Upper lobe of left lung (tissue), 6 donors: ENCODE measurements at places on chromosomes 1 and 21. TPM values are rescaled to one million over a fixed set of nuclear protein-coding genes. Genes with fewer than 3 reads are reported as not detected.

The UBL4B gene
- total RNA-seq: not detected

The CELA2B gene
- 1.3 TPM for total RNA-seq

The SPRR3 gene
- total RNA-seq: not detected

The GNAT2 gene
- total RNA-seq: 0.20 TPM

The CNKSR1 gene
- total RNA-seq: 61.5 TPM

The IRF6 gene
- 19.0 TPM for total RNA-seq

The FAM72C gene
- not detected for total RNA-seq

The AK4 gene
- 0.44 TPM for total RNA-seq

The RGS1 gene
- 45.1 TPM for total RNA-seq

- peaks cover 9% of the 10 kb centered on the region for H3K4me1 ChIP-seq
- no peak overlapping the region for H3K27ac ChIP-seq
- no peak overlapping the region for H3K4me3 ChIP-seq
- no peaks in the 10 kb centered on the region for H3K27me3 ChIP-seq
- H3K36me3 ChIP-seq: no peaks in the 10 kb centered on the region
Measured at GRCh38 chr1:61149010-61149860, 66.9 kb downstream of the NFIA start.

- H3K4me3 ChIP-seq: no peak overlapping the region
- DNase-seq: no peak
- no peaks in the 10 kb centered on the region for H3K36me3 ChIP-seq
- no peaks in the 10 kb centered on the region for H3K4me1 ChIP-seq
Measured at GRCh38 chr1:67338642-67339041, 31.0 kb downstream of the IL12RB2 start.

DNA sequence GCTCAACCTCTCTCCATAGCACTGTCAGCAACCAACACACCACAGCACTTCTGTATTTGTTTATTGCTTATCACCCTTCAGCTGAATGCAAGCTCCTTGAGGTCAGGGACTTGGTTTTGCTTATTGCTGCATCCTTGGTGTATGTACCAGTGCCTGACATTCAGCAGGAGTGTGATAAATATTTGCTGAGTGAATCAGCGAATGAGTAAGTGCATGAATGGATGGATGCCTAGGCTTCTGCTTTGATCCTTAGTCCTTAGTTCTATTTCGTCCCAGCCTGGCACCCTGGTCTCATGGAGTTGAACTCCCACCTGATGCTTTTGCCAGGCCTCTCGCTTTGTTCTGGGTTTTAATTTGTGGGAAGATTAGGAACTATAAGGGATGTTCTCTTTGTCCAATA, 88.2 kb downstream of the ZSCAN20 start:
- no peaks in the 10 kb centered on the region for H3K4me1 ChIP-seq
- no peaks in the 10 kb centered on the region for H3K36me3 ChIP-seq

DNA sequence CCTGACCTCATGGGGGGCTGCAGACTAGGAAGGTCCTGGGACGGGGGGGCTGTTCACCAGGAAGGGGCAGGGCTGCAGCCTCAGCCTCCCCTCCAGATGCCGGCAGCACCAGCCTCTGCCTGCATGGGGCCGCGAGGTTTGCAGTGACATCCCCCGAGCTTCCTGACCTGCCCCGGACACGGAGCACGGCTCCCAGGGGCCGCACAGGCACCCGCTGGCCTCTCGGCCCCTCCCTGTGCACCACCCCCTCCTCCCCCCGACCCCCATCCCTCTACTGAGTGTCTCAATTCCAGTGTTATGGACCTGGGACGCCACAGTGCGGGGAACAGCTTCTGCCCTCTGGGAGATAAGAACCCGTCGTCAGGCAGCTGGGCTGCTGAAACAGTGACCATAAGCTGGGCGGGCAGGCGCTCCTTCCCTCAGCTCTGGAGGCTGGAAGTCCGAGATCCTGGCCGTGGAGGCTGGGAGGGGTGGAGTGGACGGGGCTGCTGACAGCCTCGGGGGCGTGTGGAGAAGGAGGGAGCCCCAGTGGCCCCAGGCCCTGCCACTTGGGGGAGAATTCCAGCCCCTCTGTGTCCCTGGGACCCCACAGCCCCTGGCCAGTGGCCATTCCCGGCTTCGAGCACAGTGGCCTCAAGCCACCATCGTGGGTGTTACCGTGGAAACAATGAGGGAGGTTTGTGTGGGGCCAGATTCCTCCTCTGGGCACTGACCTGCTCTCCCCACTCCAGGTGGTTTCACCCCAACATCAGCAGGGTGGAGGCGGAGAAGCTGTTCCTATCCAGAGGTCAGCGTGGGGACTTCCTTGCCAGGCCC, 11.6 kb downstream of the RNF223 start:
- no peak overlapping the region for H3K4me3 ChIP-seq
- no peak overlapping the region for H3K27ac ChIP-seq
- peak; percentile 70 for DNase-seq
- H3K4me1 ChIP-seq: peaks cover 29% of the 10 kb centered on the region
- peaks cover 19% of the 10 kb centered on the region for H3K27me3 ChIP-seq

GRCh38 chr1:229028544-229028943, 242.4 kb upstream of the RAB4A start:
- no peaks in the 10 kb centered on the region for H3K27me3 ChIP-seq
- no peak for DNase-seq
- peak overlapping the region; percentile 82 for H3K27ac ChIP-seq
- H3K4me3 ChIP-seq: no peak overlapping the region
- H3K4me1 ChIP-seq: peaks cover 23% of the 10 kb centered on the region

- H3K4me3 ChIP-seq: no peak overlapping the region
- H3K4me1 ChIP-seq: no peaks in the 10 kb centered on the region
- no peaks in the 10 kb centered on the region for H3K36me3 ChIP-seq
- no peaks in the 10 kb centered on the region for H3K27me3 ChIP-seq
- H3K27ac ChIP-seq: no peak overlapping the region
- no peak for DNase-seq
Measured at GRCh38 chr1:65289449-65289848, 19.9 kb upstream of the DNAJC6 start.

GRCh38 chr1:169479363-169480066, 6.2 kb downstream of the SLC19A2 start:
- peaks cover 13% of the 10 kb centered on the region for H3K4me1 ChIP-seq
- H3K27ac ChIP-seq: no peak overlapping the region
- DNase-seq: no peak
- no peak overlapping the region for H3K4me3 ChIP-seq
- peaks cover 17% of the 10 kb centered on the region for H3K36me3 ChIP-seq

GRCh38 chr1:11725616-11726015, 10.3 kb upstream of the AGTRAP start:
- no peaks in the 10 kb centered on the region for H3K27me3 ChIP-seq
- H3K36me3 ChIP-seq: no peaks in the 10 kb centered on the region
- peak overlapping the region; percentile 71 for H3K27ac ChIP-seq
- DNase-seq: peak; percentile 59
- H3K4me3 ChIP-seq: no peak overlapping the region
- peaks cover 24% of the 10 kb centered on the region for H3K4me1 ChIP-seq

DNA sequence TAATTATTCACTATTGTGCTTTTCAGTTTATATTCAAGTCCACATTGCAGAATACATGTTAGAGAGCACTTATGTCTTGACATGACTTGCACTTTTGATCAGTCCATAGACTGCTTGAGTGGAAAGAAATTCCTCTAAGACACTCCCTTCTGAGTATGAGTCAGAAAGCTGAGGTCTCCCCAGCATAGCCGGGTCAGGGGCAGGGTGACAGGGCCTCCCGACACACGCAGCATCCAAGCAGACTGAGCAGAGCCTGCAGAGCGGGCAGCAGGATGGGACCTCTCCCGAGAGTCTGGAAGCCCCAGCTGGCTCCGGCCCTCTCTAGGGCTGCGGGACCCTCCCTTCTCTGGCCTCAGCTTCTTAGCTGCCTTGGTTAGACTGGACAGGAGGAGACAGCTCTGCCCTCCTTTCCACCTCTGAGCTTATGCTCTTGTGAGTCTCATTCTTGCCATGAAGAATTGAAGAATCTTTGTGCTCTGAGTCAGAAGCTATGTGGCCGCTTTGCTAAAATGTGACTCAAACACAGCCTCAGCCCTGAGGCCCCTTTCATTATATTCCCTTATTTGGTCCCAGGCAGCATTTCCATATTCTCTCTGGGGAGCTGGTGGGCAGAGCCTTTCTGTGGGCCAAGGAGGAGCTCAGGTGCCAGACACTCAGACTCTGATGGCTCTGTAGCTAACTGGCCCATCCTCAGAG, 11.2 kb upstream of the CAPN2 start:
- H3K4me3 ChIP-seq: no peak overlapping the region
- H3K27ac ChIP-seq: peak overlapping the region; percentile 80
- peak; percentile 61 for DNase-seq
- H3K27me3 ChIP-seq: no peaks in the 10 kb centered on the region

DNA sequence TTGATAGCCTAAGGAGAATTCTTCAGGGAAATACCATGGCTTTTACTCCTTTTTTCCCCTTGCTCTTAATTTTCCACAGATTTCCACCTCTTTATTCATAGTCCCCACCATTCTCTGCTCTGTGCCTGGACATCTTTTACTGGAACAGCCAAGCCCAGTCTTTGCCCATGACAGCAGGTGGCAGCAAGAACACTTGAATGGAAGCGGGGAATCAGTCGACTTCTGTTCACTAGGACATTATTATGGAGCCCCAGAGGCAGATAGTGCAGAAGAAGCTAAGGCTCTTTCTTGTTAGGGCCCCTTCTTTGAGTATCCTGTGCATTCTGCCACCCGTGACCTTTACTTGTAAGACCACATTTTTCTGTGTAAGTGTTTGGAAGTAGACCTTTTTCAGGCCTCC, 6.3 kb downstream of the OR14I1 start:
- no peak overlapping the region for H3K4me3 ChIP-seq
- DNase-seq: no peak
- no peaks in the 10 kb centered on the region for H3K4me1 ChIP-seq
- no peak overlapping the region for H3K27ac ChIP-seq

- H3K27ac ChIP-seq: no peak overlapping the region
- H3K27me3 ChIP-seq: no peaks in the 10 kb centered on the region
- H3K4me3 ChIP-seq: no peak overlapping the region
- H3K4me1 ChIP-seq: no peaks in the 10 kb centered on the region
- DNase-seq: no peak
- no peaks in the 10 kb centered on the region for H3K36me3 ChIP-seq
Measured at GRCh38 chr1:168964478-168964877, 142.0 kb upstream of the ATP1B1 start.

DNA sequence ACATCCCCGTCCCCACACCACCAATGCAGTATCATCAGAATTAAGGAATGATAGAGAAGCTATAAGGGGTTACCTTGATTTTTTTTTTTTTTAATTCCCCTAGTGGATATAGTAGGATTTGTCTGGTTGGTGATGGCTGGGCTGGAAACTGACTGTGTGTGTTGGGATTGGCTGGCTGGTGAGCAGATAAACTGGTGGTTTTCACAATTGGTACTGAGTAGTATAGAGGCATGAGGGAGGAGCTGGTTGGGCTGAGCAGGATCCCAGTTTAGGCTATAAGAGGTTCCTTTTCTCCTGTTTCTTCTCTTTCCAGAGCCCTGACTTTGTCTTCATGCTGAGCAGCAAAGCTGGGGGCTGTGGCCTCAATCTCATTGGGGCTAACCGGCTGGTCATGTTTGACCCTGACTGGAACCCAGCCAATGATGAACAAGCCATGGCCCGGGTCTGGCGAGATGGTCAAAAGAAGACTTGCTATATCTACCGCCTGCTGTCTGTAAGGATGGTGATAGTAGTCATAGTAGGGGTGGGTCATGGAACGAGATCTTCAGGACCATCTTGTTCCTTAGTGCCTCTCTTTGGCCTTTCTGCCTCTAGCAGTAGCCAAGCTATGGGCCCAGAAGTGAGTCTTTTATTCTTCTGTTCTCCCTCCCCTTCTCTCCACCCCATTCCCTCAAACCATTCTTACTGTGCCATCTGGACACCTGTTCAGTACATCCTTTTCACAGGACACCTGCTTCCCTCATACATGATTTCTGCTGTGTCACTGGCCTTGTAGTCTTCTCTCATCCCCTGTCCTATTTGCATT, 26.9 kb downstream of the RAD54L start:
- H3K4me1 ChIP-seq: no peaks in the 10 kb centered on the region
- no peaks in the 10 kb centered on the region for H3K27me3 ChIP-seq

- H3K4me1 ChIP-seq: no peaks in the 10 kb centered on the region
- no peak overlapping the region for H3K4me3 ChIP-seq
- no peaks in the 10 kb centered on the region for H3K27me3 ChIP-seq
- no peaks in the 10 kb centered on the region for H3K36me3 ChIP-seq
Measured at GRCh38 chr21:41350436-41351155, 11.2 kb upstream of the MX2 start.

DNA sequence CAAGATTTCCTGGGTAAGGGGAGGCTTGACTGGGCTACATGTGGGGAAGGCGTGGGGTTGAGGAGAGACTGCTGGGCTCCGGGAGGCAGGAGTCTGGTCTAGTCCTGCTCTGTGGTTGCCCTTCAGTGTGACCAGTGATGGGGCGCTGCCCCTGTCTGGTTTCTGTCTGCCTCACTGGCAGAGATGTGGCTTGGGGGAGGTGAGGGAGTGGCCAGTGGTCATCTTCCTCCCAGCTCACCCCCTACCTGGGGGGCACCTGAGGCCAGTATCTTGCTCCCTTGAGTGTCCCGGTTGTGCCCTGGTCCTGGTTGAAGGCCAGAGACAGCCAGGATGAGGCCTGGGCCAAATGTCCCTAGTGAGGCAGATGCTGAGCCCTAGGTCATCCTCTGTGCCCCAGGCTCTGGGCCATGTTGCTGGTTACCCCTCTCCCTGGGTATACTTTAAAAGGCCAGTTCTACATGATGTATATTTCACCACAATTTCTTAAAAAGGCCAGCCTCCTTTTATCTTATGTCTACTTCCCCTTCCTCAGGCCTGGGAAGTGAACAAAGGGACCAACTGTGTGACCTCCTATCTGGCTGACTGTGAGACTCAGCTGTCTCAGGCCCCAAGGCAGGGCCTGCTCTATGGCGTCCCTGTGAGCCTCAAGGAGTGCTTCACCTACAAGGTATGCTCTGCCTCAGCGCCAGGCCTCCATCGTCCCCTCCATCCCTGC, 10.5 kb downstream of the FAAH start:
- no peaks in the 10 kb centered on the region for H3K36me3 ChIP-seq
- DNase-seq: no peak
- H3K4me1 ChIP-seq: peaks cover 29% of the 10 kb centered on the region

DNA sequence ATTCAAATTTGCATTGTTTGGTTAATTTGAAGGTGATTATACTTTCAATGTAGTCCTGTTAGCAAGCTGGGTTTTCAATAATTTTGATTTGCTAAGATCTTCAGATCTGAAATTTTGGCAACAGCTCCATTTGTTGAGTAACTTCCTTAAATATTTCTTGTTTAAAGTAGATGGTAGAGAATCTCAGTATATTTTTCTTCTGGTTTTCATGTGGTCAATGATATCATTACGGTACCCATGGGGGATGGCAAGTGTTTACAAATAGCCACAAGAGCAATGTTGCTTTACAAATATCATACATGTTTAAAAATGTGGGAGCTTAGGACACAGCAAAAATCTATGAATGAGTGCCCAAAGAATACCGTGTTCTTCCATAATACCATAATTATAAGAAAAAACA, 175.9 kb downstream of the IFI44 start:
- H3K27me3 ChIP-seq: no peaks in the 10 kb centered on the region
- H3K27ac ChIP-seq: no peak overlapping the region
- no peaks in the 10 kb centered on the region for H3K4me1 ChIP-seq
- H3K36me3 ChIP-seq: no peaks in the 10 kb centered on the region
- H3K4me3 ChIP-seq: no peak overlapping the region

DNA sequence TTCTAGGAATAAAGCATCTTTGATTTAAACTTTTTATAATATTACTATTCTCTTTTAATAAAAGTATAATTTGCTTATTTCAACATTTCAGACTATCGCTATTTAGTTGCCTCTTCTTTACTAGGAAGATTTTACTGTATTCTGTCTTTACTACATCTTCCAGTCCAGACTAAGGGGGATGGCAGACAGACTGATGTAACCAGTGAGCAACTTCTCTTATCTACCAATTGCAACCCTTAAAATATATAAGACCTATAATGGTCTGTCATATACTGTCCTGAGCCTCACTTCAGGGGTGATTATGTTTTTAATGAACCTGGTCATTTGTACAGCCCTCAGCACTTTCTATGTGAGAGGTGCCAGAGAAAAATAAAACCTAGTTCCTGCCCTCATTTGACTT, 87.0 kb downstream of the UBE2U start:
- H3K27me3 ChIP-seq: no peaks in the 10 kb centered on the region
- H3K4me3 ChIP-seq: no peak overlapping the region
- no peak for DNase-seq
- no peaks in the 10 kb centered on the region for H3K36me3 ChIP-seq
- H3K4me1 ChIP-seq: no peaks in the 10 kb centered on the region
